EH (cell line): ENCODE measurements at places on chromosomes 3 and 15.
A peak's percentile ranks its signal among the peaks of the same experiment; 100 is the strongest.

DNA sequence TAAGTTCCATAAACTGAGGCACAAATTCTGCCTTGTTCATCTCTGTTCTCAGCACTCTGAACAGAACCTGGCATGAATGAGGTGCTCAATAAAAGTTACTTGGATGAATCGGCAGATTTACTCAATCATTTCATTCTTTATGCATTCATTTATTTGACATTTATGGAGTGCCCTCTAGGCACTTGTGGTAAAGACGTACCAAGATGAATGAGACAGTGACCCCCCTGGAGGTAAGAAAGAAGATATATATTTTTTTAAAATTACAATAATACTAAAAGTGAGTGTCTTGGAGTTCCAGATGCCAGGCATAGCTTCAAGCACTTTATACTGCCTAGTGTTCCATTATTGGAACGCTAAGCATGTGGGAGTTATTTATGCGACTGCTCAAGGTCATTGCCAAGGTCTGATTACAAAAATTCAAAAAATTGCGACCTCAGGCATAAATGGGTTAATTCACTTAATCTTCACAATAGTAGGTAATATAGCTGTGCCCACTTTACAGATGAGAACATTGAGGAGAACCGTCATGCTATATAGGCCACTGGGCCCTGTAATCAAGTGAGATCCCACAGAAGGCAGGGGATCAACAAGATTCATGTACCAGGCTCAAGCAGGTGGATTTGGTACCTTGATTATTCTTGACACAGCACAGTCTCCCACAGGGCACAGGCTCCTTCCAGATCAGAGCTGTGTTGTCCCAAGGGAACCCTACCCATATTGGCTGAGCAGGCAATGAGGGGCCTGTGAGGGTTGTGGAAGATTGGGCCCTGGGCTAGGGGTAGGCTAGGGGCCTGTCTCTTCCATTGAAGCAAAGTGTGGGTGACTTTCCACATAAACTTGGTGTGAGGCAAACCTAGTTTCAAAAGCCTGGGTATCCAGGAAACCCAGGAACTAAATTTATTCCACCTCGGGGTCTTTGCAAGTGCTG, 10.7 kb downstream of the XIRP1 start:
- DNase-seq: no peak

- DNase-seq: no peak
These were observed 15.0 kb downstream of the PRR23E start for GRCh38 chr3:127207727-127208482.

DNA sequence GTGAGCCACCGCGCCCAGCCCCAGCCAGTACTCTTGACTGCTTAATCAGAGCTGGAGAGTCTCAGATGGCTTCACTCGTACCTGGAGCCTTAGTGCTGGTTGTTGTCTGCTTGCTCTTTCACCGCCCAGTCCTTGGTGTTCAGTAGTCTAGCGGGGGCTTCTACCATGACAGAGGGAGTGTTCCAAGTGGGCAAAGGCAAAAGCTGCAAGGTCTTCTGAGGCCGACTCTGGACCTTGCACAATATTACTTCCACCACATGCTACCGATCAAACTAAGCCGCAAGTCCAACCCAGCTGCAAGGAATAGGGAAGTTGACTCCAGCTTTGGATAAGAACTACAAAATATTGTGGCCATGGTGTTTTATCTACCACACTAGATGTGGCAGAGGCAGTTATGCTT, 6.6 kb downstream of the PARL start:
- no peak for DNase-seq

DNA sequence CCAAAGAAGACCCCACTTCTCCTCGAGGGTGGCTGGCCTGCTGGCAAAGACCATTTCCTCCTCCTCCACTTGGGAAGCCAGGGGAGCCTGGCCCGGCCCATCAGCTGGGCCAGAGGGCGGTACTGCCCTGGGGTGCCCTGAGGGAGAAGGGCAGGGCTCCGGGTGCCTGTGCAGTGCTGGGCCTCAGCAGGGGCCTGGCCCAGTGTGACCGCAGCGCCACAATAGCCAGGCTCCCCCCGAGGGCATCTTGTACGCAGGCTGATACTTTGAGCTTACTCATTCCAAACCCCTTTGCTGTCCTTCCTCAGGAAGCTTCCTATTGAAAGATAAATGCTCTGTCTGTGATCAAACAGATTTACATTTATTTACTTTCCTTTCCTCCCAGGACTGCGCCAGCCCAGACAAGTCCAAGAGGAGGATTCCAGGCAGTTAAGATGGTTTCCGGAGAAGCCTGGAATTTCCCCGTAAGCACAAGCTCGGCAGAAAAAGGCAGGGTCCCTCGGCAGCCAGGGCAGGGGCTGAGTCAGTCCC, 240.1 kb downstream of the XXYLT1 start:
- peak; percentile 89 for DNase-seq

DNA sequence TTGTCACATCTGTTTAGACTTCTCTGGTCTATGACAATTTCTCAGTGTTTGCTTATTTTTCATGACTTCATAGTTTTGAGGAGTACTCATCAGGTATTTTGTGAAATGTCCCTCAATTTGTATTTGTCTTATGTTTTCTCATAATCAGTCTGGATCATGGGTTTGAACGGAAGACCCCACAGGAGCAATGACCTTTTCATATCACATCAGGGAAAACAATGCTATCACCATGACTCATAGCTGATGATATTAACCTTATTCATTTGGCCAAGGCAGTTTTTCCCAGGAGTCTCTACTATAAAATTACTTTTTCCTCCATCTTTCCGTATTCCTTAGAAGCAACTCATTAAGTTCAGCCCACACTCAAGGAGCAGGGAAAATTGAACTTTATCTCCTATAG, 32.7 kb downstream of the AADACL2 start:
- DNase-seq: peak; percentile 45

DNA sequence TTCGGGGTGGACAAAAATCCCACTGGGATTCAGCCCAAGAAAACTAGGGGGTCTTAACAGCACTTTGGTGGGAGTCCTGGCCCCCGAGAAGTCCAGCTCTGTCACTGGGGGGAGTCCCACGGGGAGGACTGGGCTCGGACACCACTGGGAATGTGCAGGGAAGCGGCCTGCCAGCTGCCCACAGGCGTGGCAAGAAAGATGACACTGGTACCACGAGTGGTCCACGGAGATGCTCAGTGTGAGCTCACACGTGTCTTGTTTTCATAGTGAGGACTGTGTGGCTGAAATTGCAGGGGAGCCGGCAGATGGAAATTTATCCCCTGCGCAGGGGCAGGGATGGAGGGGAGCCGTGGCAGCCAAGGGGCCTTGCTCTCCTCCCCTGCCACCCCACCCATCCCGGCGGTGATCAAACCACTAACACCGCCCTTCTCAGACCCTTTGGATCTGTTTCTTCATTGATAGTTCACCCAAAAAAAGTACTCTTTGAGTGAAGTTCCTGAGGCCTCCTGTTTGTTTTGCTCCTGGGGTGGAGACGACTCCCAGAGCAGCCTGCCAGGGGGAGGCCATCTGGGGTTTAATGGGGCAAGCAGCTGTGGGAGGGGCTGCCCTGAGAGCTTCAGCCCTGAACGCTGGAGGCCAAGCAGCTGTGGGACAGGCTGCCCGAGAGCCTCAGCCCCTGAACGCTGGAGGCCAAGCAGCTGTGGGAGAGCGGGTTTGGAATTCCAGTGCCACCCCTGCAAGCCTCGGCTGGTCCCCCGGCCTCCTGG, 130.9 kb downstream of the LRRK1 start:
- DNase-seq: no peak

DNA sequence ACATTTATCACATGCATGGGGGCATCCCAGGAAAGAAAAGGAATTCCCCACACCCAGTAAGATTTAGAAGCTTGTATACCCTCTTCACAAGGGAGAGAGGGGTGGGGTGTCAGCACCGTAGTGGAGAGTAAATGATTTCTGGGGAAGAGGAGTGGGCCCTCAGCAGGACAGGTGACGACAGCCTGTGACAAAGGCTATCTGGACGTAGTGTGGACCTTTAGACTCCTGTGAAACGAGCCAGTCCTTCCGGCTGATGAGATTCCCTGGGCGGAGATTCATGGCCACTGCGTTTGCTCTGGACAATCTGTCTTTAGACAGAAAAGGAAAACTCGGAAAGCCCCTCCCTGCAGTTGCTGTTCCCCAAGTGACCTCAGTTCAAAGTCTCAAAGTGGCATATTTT, 1.7 kb upstream of the FAM3D start:
- DNase-seq: no peak

DNA sequence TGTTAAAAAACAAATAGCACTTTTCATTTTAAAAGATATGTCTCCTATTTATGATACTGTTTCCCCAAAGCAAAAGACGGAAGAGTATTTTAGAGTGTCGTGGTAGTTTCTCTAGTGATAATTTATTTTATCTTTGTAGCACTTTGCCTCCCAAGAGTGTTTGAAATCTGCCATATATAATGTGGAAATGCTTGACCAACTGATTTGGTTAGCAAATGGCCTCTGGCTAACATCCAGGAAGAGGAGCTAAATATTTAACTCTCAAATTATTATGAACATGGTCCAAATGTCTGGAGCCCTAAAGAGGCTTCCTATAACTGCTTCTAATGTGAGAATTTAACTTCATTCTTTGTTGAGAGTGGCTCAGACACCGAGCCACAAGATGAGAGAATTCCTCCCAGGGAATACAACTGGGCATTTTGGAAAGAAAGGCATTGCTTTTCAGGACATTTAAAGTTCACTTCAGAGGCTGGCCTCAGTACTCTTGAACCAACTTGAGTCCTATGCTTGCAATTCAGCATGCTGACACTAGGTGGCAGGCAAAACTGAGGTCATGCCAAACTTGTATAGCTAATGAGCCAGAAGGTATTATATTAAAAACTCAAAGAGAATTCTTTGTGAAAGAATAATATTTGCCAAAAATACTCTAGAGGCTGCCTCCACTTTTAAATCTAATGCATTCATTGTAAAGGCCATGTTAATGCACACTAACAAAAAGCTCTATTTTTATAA, 104.5 kb downstream of the RARB start:
- DNase-seq: no peak

GRCh38 chr3:50167069-50167840, 12.1 kb downstream of the SEMA3F start:
- DNase-seq: no peak

DNA sequence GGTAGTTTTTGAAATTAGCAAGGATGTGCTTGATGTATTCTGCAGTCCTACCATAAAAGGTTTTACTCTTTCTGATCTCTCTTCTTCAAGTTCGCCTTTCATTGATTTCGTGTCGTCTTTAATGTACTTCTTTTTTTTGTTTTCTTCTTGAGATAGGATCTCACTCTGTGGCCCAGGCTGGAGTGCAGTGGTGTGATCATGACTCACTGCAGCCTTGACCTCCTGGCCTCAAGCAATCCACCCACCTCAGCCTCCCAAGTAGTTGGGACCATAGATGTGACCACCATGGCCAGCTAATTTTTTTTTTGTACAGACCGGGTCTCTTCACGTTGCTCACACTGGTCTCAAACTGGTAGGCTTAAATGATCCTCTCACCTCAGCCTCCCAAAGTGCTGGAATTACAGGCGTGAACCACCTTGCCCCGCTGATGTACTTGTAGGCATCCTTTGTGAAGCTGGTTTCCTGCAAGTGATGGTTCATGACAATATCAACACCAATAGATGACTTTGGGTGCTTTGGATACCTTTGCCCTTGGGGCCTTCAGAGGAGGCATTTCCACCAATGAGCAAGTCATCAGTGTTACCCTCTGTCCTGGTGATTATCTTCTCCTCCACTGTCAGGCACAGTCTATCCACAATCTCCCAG, 28.9 kb upstream of the RNF7 start:
- DNase-seq: peak; percentile 14

GRCh38 chr3:43152649-43153048, 46.8 kb upstream of the POMGNT2 start:
- DNase-seq: no peak

- no peak for DNase-seq
These were observed 152.6 kb upstream of the UMPS start for GRCh38 chr3:124577494-124578167.

- DNase-seq: no peak
These were observed 35.9 kb upstream of the KPNA4 start for GRCh38 chr3:160601288-160601687.

DNA sequence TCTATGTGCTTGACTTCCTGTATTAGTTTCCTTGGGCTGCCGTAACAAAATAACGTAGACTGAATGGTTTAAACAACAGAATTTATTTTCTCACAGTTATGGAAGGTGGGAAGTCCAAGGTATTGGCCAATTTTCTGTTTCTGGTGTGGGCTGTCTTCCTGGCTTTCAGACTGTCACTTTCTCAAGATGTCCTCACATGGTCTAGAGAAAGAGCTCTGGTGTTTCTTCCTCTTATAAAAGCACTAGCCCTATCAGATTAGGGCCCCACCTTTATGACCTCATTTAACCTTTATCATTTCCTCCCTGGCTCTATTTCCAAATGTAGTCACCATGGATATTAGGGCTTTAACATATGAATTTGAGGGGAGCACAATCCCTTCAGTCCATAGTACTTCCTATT, 54.6 kb downstream of the SPRED1 start:
- DNase-seq: no peak

GRCh38 chr15:51315726-51316125, 22.7 kb downstream of the CYP19A1 start:
- DNase-seq: no peak

GRCh38 chr3:4340411-4341335, 37.5 kb downstream of the SETMAR start:
- no peak for DNase-seq

DNA sequence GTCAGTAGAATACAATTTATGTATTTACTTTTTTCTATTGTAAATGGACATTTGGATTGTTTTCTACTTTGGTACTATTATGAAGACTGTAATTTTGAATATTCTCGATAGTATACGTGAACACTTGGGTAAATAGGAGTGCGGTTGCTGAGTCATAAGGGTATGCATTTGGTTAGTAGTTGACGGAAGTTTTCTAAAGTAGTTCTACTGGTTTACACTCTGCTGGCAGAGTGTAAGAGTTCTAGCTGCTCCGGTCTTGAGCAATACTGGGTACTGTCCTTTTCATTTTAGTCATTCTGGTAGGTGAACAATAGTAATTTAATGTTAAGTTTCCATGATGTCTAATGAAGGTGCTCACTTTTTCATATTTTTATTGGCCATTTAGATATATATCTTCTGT, 70.0 kb downstream of the MEF2A start:
- no peak for DNase-seq

DNA sequence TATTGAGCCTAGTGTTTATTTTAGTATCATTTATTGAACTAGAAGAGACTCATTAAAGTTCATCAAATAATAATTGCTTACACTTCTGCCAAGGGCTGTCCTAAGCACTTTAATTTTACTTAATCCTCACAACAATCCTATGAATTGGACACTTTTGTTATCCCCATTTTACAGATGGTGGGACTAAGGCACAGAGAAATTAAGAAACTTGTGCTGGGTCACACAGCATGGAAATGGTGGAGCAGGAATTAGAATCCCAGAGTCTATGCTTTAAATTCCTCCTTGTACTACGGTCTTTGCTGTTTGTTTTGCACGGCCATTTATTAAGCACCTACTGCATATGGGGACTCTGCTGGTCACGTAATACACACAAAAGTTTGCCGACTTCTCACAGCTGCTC, 7.9 kb downstream of the ATP2B2 start:
- DNase-seq: no peak

DNA sequence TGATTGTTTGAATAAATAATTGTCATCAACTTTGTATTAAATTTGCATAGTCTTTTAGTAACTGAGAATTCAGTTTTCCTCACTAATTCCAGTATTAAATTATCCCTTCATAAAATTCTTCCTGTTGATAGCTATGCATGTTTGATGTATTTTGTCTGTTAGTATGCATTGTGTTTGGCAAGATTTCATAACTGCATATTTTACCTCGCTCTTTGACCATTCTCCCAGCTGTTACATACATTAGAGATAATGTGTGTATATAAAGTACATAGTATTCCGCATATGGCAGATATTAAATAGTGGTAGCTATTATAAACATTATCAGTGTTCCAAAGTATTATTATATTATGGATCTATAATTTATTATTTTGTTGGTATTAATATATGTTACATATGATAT, 10.6 kb upstream of the NFKBIZ start:
- DNase-seq: no peak
